Activated T-helper 2 cell treated with anti-CD3 and anti-CD28 coated beads, Interferon-gamma antibody, Interleukin-2, Interleukin-4, amounts not matched to agents 10 μg/mL and 5 μg/mL and 100 μg/mL, durations not matched to agents 14 hours and 24 hours and 36 hours (primary cell): ENCODE measurements at places on chromosomes 4 and X.

DNA sequence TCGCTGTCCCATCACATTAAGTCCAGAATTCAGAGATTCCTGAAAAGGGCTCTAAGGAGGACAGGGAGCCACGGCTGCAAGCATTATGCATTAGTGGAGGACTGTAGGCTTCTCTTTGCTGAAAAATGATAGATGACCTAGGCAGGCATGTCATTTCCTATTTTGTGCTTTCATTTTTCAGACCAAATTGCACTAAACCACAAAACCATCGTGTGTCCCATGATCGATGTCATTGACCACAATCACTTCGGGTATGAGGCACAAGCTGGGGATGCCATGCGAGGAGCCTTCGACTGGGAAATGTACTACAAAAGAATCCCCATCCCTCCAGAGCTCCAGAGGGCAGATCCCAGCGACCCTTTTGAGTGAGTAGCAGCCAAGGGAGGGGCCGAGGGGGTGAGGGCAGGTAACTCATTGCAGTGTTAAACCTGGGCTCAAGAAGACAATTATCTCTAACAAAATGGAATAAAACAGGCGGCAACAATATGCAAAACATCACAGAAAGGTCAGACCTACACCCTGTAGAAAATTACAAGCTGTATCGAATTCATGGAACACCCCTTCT is 355.2 kb upstream of the GALNT7 start:
- no peak overlapping the region for H3K4me3 ChIP-seq
- peaks cover 3% of the 10 kb centered on the region for H3K4me1 ChIP-seq
- DNase-seq: no peak
- H3K27ac ChIP-seq: no peak overlapping the region
- H3K36me3 ChIP-seq: no peaks in the 10 kb centered on the region
- H3K27me3 ChIP-seq: no peaks in the 10 kb centered on the region

DNA sequence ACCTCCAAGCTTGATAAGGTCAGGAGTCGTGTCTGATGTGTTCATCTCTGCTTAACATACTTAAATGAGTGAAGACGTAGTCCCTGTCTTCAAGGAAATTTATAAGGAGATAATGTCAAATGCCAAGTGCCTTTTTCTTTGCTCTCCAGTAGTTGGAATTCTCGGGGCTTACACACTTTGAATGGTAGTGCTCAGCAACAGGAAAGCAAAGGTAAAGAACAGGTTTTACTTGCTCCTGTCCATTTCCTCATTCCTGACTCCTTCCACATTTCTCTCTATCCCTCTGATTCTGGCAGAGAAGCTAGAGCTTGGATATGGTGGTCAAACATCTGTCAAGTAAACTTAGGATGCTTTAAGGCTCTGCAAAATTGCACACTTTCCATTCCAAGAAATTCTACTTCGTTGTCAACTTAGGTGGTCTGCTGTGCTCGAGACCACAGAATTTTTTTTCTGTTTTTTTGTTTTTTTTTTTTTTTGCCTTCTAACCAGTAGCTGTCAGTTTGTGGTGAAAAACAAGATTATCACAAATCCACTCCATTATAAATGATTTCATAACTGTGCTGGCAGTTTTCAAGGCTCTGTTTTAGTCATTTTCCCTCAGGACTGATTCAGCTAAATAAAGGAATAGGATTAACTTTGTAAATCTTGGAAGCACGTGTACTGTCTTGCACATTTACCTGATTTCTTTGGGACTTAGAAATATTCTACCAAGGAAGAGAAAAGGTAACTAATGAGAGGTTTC is 180.8 kb upstream of the ANXA3 start:
- H3K27me3 ChIP-seq: no peaks in the 10 kb centered on the region
- H3K27ac ChIP-seq: no peak overlapping the region
- H3K4me3 ChIP-seq: no peak overlapping the region
- no peaks in the 10 kb centered on the region for H3K36me3 ChIP-seq

DNA sequence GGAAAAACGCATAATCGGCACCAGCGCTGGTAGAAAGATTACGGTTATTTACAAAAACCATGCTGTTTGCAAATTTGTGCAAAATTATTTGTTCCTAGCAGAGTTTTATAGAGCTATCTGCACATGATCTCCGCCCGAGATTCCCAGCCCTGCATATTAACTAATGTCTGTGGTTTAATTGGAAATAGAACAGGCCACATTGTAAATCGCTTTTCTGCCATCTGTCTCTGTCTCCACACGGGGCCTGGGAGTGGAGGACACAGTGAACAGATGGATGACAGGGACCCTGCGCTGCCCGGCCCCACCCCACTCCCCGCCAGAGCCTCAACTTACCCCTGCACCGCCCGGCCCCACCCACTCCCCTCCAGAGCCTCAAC is 126.9 kb downstream of the FAM53A start:
- no peak overlapping the region for H3K4me3 ChIP-seq
- no peak for DNase-seq
- no peak overlapping the region for H3K27ac ChIP-seq
- H3K27me3 ChIP-seq: peaks cover 2% of the 10 kb centered on the region
- H3K4me1 ChIP-seq: no peaks in the 10 kb centered on the region

- no peak for DNase-seq
- H3K4me1 ChIP-seq: no peaks in the 10 kb centered on the region
- H3K4me3 ChIP-seq: no peak overlapping the region
- no peak overlapping the region for H3K27ac ChIP-seq
Measured at GRCh38 chr4:82776925-82777542, 21.6 kb downstream of the SCD5 start.

DNA sequence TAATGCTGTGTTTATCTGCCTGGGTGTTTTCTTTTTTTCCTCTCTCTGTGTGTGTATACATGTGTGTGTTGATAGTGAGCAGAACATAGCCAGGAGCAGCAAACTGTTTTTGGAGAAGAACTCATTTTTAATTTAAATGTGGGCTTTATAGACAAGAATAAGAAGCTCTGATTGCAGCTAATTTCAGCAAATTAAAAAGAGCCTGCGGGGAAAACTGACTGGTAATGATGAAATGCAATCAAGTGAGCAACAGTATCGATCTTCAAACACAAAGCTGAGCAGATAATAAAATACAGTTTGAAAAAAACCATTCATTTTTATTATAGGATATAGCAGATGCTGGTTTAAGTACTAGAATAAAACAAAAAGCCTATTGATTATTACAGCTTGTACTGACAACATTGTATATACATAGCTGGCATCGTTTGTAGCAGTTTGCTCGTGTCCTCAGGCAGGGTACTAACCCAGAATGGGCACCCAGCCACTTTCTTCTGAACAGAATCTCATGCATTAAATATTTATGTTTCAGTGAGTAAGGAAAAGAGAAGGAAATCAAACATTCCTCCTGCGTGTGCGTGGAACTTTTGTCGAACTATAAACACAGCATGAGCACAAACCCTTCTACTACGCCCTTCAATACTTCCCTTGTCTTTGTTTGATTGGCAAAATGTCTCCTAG is 73.5 kb upstream of the ZFP42 start:
- H3K4me3 ChIP-seq: no peak overlapping the region
- H3K4me1 ChIP-seq: no peaks in the 10 kb centered on the region
- H3K27me3 ChIP-seq: no peaks in the 10 kb centered on the region
- no peak overlapping the region for H3K27ac ChIP-seq
- DNase-seq: no peak
- H3K36me3 ChIP-seq: no peaks in the 10 kb centered on the region

GRCh38 chrX:56600141-56600540 is 36.7 kb downstream of the UBQLN2 start:
- H3K4me1 ChIP-seq: peaks cover 6% of the 10 kb centered on the region
- no peak for DNase-seq
- H3K4me3 ChIP-seq: no peak overlapping the region
- peaks cover 23% of the 10 kb centered on the region for H3K36me3 ChIP-seq
- no peak overlapping the region for H3K27ac ChIP-seq
- H3K27me3 ChIP-seq: no peaks in the 10 kb centered on the region

DNA sequence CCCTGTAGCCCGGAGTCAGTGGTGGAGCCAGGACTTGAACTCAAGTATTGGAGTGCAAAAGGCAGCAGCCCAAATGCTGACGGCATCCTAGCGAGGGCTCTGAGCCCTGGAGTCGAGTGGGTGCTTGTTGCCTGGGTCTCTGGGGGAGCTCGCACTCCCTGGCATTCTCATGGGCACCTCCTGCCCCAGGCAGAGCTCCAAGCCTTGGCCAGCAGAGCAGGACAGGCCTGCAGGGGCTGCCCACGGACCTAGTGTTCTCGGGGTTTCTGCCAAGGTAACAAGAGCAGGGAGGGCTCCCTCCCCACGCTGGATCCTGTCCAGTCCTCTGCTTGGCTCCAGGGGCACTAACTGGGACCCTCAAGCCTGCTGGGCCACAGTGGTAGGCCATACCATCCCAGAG is 17.6 kb upstream of the WFS1 start:
- no peaks in the 10 kb centered on the region for H3K36me3 ChIP-seq
- peaks cover 27% of the 10 kb centered on the region for H3K27me3 ChIP-seq
- peaks cover 2% of the 10 kb centered on the region for H3K4me1 ChIP-seq
- no peak overlapping the region for H3K27ac ChIP-seq
- H3K4me3 ChIP-seq: no peak overlapping the region
- no peak for DNase-seq

DNA sequence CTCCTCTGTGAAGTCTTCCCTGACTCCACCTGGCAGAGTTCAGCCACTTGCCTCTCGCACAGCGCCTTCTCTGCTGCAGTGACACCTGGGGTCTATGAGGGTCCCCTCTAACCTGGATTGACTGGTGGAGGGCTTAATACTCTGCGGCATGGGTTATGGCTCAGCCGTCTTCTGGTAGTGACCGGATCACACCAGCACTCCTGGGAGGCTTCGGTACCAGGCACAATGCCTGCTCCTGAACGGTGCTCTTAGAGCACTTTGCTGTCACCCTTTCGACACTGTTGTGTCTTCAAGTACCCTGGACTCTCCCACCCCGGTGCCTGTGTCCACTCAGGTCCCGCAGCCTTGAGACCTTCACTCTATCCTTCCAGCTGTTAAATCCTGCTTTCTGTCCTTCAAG is 50.0 kb downstream of the C4orf50 start:
- H3K36me3 ChIP-seq: no peaks in the 10 kb centered on the region
- no peaks in the 10 kb centered on the region for H3K4me1 ChIP-seq
- H3K4me3 ChIP-seq: no peak overlapping the region
- no peak overlapping the region for H3K27ac ChIP-seq
- H3K27me3 ChIP-seq: no peaks in the 10 kb centered on the region
- no peak for DNase-seq
